Head of caudate nucleus (tissue), 42 donors: ENCODE measurements at places on chromosomes 16 and 17.

DNA sequence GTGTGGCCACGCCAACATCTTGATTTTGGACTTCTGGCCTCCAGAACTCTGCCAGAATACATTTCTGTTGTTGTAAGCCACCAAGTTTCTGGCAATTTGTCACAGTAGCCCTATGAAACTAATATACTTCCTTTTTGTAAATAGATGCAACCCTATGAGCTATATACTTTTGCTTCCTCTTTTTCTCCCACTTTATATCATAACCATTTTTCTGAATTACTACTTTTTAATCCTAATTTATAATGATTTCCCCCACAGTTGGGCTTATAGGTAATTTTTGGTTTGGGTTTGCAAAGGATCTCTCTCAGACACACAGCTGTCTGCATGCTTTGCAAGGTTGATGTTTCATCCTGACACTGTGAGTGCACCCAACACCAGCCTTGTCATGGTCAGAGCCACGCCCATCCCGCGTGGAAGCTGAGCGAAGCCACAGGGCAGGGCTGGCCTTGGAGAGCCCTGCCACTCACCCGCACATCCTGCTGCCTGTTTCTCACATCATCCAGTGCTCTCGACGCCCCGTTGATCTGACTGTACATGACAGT lies 5.8 kb downstream of the TRIM25 start:
- DNase-seq: peak; percentile 39

- DNase-seq: no peak
Measured at GRCh38 chr16:5205361-5206040, 107.9 kb upstream of the EEF2KMT start.

- DNase-seq: peak; percentile 79
Measured at GRCh38 chr17:16428098-16428882, 12.9 kb downstream of the TRPV2 start.

DNA sequence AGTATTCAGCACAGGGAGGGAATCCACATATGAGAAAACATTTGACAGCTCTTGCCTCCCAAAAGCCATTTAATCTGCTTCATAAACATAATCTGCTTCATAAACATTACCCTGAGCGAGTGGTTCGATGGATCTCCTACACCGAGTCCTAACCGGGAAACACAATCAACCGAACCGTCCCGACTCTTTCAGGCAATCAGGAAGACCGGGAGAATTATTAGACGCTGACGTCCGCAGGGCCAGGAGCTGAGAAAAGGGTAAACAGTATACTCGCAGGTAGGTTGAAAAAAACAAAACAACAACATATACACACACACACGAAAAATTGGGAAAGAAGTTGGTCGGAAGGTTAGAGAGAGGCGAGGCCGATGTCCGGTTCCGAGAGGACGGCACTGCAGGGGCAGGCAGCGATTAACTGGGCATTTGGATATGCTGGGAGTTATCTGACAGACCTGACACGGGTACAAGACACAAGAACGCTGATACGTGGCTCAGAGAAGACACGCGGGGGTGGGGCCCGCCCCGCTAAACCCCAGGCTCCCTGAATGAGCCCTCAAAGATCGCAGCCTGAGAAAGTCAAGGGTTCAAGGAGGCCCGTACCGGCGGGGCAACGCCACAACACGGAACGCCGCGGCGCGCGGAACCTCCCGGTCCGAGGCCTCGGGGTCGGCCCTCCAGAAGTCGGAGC lies 585 bp downstream of the AP1G1 start:
- peak; percentile 53 for DNase-seq

GRCh38 chr16:23048164-23048563 lies 101.1 kb downstream of the USP31 start:
- DNase-seq: no peak
